ENCODE measurements at places on chromosomes 4 and X. TPM values are rescaled to one million over a fixed set of nuclear protein-coding genes. Genes with fewer than 3 reads are reported as not detected.

Gene MUC7
- not detected for total RNA-seq

Gene ETNPPL
- total RNA-seq: not detected

Gene FAM241A
- total RNA-seq: 9.7 TPM

Gene GBA3
- total RNA-seq: not detected

Gene NAP1L2
- total RNA-seq: 0.63 TPM

Gene CHRNA9
- not detected for total RNA-seq

Gene APBB2
- 93.3 TPM for total RNA-seq

Gene ING2
- total RNA-seq: 7.6 TPM

Gene FMR1NB
- total RNA-seq: not detected

Gene UGT2A2
- not detected for total RNA-seq

Gene IL21
- total RNA-seq: not detected

Gene KCND1
- total RNA-seq: 0.18 TPM

Gene CRMP1
- under 0.01 TPM for total RNA-seq

Gene PNCK
- total RNA-seq: 0.09 TPM

Gene C1QTNF7
- total RNA-seq: not detected

Gene PAK3
- total RNA-seq: 0.94 TPM

Gene RTL5
- total RNA-seq: 0.09 TPM

Gene RBMXL3
- total RNA-seq: not detected

Gene CFAP299
- total RNA-seq: 0.09 TPM

Gene MCF2
- not detected for total RNA-seq

Gene HSFX3
- total RNA-seq: not detected

Gene NPNT
- under 0.01 TPM for total RNA-seq

Gene LAMP2
- 80.4 TPM for total RNA-seq

Gene P2RY4
- 0.09 TPM for total RNA-seq

Gene TIMP1
- total RNA-seq: 361 TPM

Gene CSN1S1
- total RNA-seq: not detected

Gene PCDH19
- 0.47 TPM for total RNA-seq

Gene IL15
- total RNA-seq: 2.5 TPM

Gene ZAR1
- total RNA-seq: not detected

Gene TEX13B
- not detected for total RNA-seq

Gene NELFA
- 16.1 TPM for total RNA-seq

Gene DDX60
- 17.0 TPM for total RNA-seq

Gene TLR6
- total RNA-seq: 1.1 TPM

Gene TCEAL7
- total RNA-seq: 0.72 TPM

Gene P2RY8
- total RNA-seq: not detected

Gene LPAR4
- 0.09 TPM for total RNA-seq

Gene EMCN
- total RNA-seq: 40.8 TPM

Gene GAB3
- total RNA-seq: 5.2 TPM

Gene MAMLD1
- 0.85 TPM for total RNA-seq

Gene CORIN
- 1.9 TPM for total RNA-seq

Gene TSPAN7
- total RNA-seq: 3.7 TPM

Gene SPINK2
- not detected for total RNA-seq

Gene TASL
- not detected for total RNA-seq

Gene CXorf49B
- total RNA-seq: not detected

Gene LUZP4
- total RNA-seq: not detected

Gene ESX1
- total RNA-seq: not detected

Gene WDR17
- under 0.01 TPM for total RNA-seq

Gene SOWAHB
- total RNA-seq: under 0.01 TPM

Gene SPACA5
- not detected for total RNA-seq

Gene XG
- total RNA-seq: 0.09 TPM

Gene UGT2B17
- not detected for total RNA-seq

Gene DHRSX
- 17.5 TPM for total RNA-seq

Gene POLN
- 5.9 TPM for total RNA-seq

Gene WAS
- total RNA-seq: 0.09 TPM

All from endothelial cell of coronary artery (primary cell).